ENCODE measurements at places on chromosomes 3 and 15.

DNA sequence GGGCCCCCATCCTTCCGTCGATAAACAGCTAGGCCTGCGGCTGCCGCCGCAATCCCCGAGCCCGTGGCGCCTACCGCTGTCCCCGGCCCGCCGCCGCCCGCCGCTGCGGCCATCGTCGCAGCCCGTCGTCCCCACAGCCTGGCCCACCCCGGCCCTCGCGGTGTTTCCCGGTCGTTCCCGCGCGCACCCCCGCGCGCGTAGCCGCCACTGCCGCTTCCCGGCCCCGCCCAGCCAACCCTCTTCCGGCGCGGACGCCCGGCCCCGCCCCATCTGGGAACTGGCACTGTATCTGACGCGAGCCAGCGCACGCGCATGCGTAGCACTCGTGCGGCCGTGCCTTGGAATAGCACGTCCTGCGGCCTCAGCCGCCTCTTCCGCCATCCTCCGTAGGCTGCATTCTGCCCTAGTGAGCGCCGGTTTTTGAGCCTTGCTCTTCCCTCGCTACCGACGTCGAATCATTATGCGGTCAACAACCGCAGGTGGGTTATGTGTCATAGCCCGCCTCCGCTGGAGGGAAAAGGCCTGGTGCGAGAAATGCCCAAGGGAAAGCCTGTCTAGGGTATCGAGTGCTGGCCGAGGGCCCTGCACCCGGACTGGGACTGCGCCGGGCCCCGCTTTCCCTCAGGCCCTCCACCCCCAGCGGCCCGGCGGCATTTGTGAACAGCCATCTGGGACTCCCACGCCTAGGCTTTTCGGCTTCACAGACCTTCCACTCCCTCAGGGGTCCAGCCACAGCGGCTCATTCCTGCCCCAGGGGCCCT is at the start of gene SMARCC1:
Gene SMARCC1 (minus strand): TSS at position 209 of the 761 bp plus-strand sequence. CDS start 96 bp downstream, at position 113.
- peak; percentile 40 for DNase-seq

GRCh38 chr15:65833501-65834205 is 35.6 kb upstream of the RAB11A start:
- DNase-seq, result no peak

DNA sequence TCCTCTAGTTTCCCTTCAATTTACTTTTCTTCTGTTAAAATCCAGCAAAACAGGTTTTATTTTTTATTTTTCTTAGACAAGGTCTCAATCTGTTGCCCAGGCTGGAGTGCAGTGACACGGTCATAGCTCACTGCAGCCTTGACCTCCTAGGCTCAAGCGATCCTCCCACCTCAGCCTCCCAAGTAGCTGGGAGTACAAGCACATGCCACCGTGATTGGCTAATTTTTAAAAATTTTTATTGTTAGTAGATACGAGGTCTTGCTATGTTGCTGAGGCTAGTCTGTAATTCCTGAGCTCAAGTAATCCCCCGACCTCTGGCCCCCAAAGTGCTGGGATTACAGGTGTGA is 41.6 kb downstream of the ILDR1 start:
- DNase-seq, result no peak

DNA sequence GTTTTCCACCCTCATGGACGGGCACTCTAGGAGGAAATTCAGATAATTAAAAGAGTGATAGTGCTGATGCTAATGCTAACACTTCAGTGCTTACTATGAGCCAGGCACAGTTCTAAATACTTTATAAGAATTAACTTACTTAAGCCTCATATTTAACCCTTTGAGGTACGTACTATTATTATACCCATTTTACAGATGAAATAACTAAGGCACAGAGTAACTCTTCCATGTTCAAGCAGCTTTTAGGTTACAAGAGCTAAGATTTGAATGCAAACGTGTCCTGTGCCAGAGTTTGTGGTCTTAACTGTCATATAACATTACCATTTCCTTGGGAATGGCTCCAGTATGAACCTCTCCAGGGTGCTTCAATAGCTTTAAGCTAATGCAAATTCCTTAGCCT is 114.7 kb upstream of the PRR23C start:
- DNase-seq, result no peak

DNA sequence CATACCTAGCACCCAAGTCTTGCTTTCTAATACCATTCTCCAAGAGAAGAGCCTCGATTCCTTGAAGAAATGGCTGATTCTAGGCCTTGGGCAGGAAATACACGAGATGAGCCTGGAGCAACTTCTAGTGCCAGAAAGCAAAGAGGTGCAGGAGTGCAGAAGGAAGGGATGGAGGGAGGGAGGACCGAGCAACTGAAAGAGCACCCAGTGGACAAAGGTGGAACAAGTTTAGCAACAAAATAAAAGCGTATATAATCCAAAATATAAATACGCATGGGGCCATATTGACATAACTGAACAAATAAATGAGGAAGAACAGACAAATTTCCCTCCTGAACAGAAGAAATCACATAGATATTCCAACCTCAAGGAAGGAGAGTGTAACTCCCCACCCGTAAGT is 34.4 kb downstream of the CHSY1 start:
- no peak for DNase-seq

GRCh38 chr3:158794936-158795518 is 6.8 kb upstream of the MFSD1 start:
- DNase-seq, result no peak

- no peak for DNase-seq
These were observed 39.6 kb downstream of the SCAPER start for GRCh38 chr15:76865548-76865991.

DNA sequence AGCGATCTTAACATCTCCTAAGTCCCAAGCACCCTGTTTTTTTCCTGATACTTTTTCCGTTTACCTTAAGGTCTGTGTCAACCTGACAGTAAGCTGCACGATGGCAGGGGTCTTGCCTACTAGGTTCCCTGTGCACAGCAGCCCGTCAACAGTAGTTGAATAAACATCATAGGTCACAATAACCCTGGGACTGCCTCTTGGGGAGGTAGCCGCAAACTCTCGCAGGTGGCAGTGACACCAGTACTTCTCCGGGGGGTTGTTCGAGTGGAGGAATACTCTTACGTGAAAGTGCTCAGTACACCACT is 365 bp upstream of the PDCD6IP start:
- DNase-seq, result no peak

DNA sequence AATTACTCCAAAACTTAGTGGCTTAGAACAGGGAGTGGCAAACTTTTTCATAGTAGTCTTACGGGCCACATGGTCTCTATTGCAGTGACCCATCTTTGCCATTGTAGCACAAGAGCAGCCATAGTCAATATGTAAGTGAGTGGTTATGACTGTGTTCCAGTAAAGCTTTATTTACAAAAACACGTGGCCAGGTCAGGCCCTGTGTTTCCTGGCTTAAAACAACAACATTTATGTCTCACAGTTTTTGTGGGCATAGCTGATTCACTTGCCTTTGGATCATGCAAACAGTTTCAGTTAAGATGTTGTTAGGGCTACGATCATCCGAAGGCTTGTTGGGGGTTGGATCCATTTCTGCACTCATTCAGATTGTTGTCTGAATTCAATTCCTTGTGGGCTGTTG is 103.8 kb downstream of the CHCHD6 start:
- DNase-seq, result no peak

DNA sequence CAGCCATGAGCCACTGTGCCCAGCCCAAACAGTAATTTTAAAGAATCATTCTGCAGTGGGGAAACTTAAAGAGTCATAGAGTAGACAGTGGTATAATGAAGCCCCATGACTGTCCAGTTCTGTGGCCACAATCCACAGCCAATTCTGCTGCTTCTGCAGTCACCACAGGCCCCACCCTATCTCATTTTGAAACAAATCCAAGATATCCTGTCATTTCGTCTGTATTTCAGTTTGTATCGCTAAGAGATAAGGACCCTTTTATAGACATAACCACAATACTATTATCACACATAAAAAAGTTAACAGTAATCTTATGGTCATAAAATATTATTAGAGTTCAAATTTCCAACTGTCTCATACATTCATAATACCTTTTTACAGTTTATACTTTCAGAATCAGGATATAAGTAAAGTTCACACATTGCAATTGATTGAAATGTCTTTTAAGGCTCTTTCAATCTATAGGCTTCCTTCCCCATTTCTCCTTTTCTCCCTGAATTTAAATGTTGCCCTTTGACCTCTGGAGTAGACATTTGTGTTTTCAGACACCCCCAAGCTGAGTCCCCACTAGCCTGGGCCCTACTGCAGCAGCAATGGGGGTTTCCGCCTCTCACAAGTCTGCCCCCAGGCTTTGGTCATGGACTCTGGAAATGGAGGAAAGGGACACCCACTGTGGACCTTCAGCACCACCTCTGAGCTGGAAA is 4.2 kb upstream of the NUP210 start:
- no peak for DNase-seq

DNA sequence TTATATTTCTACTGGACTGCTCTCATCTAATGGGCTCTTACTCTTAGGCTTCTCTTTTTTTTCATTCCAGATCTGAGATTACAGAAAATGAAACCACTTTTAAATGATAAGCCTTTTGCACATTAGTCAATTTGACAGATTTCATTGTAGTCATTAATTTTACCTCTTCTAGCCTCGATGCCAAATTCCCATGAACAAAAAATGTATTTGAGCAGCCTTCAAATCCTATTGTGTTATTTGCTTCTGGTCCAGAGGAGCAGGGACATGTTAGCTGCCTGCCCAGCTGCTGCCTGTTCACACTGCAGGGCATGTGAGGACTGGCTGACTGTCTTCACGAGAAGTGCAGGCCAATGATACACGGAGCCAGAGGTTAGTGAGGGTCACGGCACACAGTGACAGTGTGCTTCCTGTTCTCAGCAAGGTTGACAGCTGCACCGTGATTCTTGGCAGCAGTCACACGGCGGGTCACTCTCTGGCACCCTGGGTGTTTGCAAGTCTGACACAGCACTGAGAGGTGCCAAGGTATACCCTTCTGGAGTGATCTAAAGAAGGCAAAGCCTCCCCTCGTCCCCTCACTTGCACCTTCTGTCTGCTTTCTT is 40.8 kb downstream of the KAT2B start:
- no peak for DNase-seq

DNA sequence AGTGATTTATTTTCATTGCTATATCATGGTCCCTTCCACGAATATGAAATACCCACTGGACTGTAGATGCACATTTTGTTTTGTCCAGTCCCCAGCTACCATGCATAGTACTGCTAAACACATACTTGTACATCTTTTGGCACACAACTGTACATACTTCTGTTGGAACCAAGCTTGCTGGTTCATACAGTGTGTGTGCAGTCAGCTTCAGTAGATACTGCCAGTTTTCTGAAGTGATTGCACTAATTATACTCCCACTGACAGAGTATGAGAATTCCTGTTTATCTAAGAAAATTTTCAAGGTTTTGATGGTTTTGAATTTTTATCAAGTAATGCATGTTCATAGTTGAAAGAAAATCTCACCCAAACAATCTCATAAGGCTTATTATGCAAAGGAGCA is 100.7 kb upstream of the LMCD1 start:
- DNase-seq, result no peak

DNA sequence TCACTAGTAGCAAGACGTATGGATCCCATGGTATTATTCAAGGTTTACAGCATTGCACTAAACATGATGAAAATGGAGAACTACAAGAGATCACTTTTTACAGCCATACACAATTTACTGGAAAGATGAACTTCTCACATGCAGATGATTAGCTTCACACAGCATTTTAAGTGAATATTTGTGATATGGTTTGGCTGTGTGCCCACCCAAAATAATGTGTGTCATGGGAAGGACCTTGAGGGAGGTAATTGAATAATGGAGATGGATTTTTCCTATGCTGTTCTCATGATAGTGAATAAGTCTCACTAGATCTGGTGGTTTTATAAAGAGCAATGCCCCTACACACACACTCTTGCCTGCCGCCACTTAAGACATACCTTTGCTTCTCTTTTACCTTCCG is 662.0 kb upstream of the CCDC54 start:
- DNase-seq, result no peak

GRCh38 chr15:86905625-86906256 is 826.1 kb downstream of the AGBL1 start:
- no peak for DNase-seq

DNA sequence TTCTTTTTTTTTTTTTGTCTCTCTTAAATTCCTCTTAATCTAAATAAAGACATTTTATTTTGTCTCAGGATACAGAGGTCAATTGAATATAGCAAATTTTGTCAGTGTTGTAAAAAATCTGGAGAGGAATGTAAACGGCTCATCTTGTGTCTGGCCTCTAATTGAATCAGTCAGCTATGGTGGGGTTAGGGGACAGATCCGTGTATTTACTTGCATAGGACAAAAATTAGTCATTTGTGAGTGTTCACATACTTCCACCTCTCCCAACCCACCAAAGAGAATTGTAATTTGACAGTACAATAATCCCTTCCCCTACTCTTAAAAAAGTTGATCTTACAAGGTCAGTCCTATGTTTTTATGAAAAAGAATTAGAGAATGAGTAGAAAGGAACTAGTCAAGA is 18.3 kb downstream of the PPARG start:
- DNase-seq, result no peak

All from cerebellar nuclear complex (tissue), 1 donor.